NCI-H748 treated with DMSO at 0.1 percent for 48 hours (cell line): ENCODE measurements at places on chromosomes 1 and 21.
A peak's percentile ranks its signal among the peaks of the same experiment; 100 is the strongest.

GRCh38 chr1:115286431-115287205 is 51.4 kb downstream of the NGF start:
- DNase-seq, result no peak

DNA sequence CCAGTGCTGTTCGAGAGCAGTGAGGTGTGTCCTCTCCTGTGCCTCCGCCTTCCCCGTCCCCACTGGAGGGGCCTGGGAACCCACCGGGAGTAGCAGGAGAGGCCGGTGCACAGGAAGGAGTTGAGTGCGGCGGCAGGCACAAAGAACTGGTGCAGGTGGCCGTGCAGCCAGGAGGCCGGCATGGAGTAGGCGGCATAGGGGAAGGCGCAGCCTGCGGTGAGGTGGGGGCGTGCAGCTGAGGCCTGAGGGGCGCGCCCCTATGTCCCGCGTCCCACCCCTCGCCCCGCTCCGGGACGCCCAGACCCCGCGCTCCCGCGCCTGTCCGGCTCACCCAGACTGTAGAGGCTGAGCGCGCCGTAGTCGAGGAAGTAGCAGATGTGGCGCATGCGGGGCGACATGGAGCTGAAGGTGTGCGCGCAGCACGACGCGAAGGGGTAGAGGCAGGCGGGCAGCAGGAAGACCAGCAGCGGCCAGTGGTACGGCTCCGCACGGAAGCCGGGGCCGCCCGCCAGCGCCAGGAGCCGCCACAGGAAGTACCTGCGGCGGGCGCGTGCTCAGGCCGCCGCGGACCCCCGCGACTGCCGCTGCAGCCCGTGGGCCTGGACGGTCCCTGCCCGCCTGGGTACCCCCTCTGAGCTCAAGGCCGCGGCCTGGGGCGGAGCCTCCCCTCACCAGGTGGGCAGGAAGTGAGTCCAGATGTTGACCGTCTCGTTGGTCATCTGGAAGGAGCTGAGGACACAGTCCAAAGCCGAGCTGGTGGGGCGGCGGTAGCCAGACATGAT is 2.2 kb downstream of the PAQR6 start:
- DNase-seq, result peak; percentile 38

DNA sequence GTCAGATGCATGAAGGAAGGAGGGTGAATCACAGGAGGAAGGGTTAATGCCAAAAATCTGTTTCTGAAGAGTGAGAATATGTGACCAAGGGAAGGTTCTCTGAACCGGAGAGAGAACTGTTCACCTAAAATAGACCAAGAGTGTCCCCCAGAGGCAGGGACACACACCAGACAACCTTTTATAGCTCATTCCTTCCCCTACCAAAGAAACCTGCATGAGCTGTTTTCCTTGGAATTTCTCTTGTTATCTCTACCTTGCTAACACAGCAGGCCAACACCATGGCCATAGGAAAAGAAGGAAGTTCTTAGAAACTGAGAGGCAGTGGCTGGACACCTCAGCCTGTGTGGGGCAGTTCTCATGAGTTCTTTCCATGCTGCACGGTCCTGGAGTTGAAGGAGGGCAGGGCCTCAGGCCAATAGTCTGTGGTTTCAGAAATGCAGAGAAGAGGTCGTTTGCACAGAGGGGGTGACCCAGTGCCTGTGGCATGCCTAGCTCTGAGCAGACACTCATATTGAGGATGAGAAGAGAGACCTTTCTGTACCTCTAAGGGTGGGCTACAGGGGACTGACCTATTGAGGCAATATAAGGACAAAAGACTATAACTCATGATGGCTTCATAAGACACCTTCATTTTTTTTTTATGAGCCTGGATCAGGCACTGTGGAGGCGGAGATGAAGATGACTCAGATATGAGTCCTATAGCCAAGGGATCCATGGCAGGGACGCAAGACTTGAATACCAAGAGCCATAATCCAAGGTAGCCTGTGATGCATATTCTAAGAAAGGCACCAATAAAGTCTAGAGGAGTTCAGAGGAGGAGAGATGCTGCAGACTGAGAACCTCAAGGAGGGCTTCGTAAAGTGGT is 39.4 kb downstream of the IGFN1 start:
- no peak for DNase-seq

GRCh38 chr1:196209983-196210382 is 398.3 kb downstream of the KCNT2 start:
- no peak for DNase-seq

DNA sequence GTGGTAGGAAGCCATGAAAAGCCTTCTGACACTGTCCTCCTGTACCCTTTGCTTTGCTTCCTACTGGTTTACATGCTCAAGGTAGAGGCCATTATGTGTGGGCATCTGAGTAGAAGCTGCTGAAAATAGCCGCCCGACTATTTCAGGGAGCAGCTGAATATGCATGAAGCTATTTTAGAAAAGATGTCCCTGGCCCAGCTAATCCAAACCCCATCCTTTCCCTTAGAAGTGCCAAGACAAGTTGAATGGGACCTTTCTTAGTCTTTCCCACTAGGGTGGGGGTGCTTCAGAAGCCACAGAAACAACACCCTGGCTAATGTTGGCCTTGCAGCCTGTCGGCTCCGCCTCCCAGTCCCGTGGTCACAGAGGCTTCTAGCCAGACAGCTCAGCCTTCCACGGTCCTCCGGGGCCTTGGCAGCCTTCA is 205.1 kb upstream of the EDN2 start:
- no peak for DNase-seq

DNA sequence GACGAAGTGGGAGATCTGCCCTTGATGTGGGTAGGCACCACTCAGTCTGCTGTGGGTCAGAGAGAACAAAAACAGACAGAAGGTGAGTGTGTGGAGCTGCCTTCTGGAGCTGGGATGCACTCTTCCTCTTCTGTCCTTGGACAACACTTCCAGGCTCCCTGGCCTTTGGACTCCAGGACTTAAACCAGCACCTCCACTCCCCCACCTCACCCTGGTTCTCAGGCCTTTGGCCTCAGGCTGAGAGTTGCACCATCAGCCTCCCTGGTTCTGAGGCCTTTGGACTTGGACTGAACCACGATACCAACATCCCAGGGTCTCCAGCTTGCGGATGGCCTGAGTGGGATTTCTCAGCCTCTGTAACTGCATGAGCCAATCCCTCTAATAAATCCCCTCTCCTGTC is 68.1 kb upstream of the STUM start:
- no peak for DNase-seq

DNA sequence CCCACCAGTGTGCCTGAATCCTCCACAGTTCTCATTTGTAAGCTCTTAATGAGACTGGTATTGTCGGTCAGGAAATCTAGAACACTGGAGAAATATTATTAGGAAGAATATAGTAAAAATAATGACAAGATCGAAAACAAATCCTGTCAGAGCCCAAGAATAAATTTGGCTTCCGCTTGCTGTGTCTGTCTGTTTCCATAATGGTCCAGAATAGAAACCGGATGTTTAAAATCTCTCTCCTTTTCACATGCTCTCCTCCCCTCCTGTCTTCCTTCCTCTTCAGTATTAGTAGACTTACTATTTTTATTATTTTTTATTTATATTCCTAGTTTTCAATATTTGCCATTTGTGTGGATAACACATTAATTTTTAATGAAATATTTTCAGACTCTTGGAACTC is 187.7 kb downstream of the SDCCAG8 start:
- no peak for DNase-seq

GRCh38 chr1:184379111-184379752 is 7.6 kb upstream of the C1orf21 start:
- peak; percentile 6 for DNase-seq

GRCh38 chr1:228361314-228362140 is 45.1 kb downstream of the TRIM11 start:
- DNase-seq, result no peak

- DNase-seq, result no peak
These were observed 279.1 kb upstream of the C1orf105 start for GRCh38 chr1:172141341-172141881.

DNA sequence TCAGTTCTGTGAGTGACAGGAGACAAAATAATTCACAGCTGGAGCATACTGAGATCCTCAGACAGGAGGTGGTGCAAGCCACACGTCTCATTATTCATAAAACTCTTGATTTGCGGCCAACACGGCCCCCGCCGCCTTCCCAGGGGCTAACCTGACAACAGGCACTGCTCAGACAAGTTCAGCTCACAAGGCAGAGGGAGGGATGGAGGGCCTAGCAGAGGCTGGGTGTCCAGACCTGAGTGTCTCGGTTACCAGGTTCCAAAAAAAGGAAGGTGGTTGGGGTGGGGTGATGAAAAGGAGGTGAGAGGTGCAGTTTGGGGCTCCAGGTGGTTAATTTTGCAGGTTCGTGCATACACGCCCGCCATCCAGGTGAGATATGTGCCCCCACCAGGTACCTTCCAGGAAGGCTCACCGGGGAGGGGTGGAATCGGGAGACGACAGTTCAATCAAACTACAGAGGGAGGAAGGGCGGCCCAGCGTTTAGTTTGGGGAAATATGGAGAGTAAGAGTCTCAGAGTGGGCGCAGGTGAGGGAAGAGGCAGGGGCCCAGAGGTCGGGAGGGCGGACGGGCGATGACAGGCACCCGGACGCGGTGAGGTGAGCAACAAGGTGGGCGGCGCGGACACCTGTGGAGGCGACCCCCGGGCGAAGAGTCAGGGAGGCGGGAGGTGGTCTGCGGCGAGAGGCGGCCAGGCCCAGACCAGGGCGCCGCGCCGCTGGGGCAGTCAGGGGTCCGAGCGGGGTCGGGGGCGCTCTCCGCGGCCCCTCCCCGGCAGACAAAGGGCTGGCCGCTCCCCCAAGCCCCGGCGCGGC is 629 bp downstream of the CTNNBIP1 start:
- no peak for DNase-seq
